ENCODE measurements at places on chromosomes 3 and 15. TPM values are rescaled to one million over a fixed set of nuclear protein-coding genes. Genes with fewer than 3 reads are reported as not detected.

IFT80 gene
- 17.5 TPM for polyA plus RNA-seq

DNA sequence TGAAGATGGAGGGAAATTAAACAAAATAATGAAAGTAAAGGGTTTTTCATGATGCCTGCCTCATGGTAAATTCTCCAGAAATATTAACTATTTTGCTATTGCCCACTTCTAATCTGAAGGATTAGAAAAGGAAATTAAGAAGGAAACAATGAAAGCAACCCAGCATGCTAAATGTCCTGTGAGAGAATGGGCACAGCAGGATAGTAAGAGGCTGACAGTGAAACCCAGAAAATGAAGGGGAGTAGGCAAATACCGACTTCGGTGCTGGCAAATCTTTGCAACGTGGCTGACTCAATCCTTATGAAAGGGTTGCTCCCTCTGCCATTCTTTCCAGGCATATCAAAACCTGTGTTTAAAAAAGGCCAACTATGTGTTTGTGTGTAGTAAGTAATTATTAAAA is 147.5 kb upstream of the SYNPR start:
- no peak for DNase-seq

DNA sequence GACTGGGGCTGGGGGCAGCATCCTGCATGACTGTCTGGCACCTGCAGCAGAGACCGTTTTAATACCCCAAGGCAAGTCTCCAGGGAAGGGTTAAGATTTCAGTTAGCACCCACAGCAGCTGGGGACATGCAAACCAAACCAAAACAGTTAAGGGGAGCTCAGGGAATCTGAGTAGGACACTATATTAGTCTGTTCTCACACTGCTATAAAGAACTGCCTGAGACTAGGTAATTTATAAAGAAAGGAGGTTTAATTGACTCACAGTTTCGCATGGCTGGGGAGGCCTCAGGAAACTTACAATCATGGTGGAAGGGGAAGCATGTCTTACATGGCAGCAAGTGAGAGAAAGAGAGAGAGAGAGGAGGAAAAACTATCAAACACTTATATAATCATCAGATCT is 25.3 kb downstream of the GALNT15 start:
- no peak for DNase-seq

IL20RB gene
- polyA plus RNA-seq: not detected

GRCh38 chr3:13884851-13885703 is 5.2 kb upstream of the WNT7A start:
- no peak for DNase-seq
